Stimulated activated CD4-positive, alpha-beta T cell treated with anti-CD3 and anti-CD28 coated beads, TNF-alpha, amount 100 ng/mL, for 48 hours (primary cell): ENCODE measurements at places on chromosomes 2 and 18.

DNA sequence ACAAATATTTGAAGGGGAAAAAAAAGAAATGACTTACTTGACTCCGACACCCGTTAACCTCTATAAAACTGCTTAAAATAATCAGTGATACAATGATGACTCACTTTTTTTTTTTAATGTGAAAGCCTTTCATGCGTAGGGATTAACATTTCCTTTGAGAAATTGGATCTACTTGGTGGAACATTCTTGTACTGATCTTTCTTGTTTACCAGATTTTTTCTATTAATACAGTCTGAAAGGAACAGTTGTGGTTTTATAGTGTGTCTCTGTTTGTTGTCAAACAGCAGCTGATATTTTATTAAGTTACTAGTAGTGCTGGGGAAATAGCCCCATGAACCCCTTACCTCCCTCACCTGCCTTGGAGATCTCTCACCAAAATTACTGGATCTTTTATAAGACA lies 40.2 kb upstream of the NEB start:
- no peak for DNase-seq

DNA sequence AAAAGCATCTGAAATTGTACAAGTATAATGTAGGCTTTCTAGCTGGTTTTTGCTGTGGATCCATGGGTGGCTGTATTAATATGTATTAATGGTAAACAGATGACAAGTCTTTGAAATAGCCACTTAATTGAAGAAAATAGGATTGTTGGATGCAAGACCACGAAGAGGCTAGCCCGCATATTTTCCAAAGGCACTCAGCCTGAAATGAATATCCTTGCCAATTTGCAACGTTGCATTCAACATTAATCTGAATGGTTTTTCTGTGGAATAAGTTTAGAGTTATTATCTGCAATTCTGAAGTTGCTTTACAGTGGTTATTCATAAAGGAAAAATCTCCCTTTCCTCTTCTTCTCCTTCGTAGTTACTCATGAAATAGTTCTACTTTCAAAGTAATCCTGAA lies 86.2 kb upstream of the SPATS2L start:
- DNase-seq = no peak

DNA sequence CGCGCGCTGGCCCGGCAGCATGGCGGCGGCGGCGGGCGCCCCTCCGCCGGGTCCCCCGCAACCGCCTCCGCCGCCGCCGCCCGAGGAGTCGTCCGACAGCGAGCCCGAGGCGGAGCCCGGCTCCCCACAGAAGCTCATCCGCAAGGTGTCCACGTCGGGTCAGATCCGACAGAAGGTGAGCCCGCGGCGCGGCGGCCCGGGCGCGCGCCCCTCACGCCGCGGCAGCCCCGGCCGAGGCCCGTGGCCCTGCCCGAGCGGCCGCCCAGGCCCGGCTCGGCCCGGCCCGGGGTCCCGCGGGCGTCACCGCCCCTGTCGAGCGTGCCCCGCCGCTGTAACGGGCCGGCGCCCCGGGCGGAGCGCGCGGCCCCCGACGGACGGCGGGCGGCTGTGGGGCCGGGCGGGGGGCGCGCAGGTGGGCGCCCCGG lies 218 bp downstream of the DGKD start:
- no peak for DNase-seq

GRCh38 chr2:136247204-136247950 lies 129.4 kb upstream of the CXCR4 start:
- DNase-seq = peak; percentile 39
